Ureter (tissue), 1 donor: ENCODE measurements at places on chromosomes 3 and 15.

GRCh38 chr3:189720736-189721417 lies 89.7 kb downstream of the TP63 start:
- DNase-seq, result no peak

DNA sequence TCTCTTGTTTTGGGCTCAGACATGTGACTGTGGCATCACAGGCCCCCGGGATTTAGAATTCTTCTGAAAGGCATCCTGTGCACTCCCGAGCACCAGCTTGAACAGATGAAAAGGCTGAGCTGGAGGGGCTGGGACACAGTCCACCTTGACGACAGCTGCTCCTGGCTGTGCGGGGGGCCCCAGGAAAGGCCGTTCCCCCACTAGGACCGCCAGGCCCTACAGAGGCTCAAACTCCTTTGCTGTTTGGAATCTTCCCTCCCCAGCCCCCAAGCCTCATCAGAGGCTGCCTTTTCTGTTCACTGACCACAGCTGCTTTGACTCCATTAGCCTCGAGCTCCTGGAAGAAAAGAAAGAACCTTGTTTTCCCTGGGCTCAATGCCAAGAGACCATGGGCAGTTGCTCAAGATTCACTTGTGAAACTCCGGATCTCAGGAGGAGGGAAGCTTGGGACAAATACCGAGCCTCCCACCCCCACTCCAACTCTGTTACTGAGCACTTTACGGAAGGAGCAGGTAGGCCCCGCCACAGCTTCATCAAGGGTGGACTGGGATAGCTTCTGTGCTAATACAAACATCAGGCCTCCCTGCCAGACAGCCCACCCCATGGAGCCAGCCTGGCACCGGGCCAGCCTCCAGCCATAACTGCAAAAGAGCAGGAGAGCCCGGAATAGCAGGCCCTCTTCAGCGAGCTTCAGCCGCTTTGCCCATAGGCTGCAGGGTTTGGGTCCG lies 15.7 kb downstream of the CIDEC start:
- peak; percentile 75 for DNase-seq

DNA sequence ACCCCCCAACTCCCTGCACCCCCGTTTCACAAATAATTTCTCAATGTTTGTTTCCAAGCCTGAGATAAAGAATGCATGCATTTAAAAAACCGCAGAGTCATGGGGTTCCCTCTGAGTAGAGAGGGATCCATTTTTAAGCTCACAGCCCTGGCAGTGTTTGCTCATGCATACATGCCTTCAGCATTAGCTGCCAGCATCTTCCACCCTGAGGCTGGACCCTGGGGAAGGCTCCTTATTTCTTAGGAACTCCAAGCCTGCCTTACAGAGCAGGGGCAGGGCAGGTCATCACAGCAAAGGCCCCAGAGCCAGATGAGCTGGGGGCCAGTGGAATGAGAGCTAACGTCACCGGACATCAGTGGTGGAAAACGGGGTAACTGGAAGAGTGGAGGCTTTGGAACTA lies 31.3 kb downstream of the TLE3 start:
- DNase-seq, result no peak

DNA sequence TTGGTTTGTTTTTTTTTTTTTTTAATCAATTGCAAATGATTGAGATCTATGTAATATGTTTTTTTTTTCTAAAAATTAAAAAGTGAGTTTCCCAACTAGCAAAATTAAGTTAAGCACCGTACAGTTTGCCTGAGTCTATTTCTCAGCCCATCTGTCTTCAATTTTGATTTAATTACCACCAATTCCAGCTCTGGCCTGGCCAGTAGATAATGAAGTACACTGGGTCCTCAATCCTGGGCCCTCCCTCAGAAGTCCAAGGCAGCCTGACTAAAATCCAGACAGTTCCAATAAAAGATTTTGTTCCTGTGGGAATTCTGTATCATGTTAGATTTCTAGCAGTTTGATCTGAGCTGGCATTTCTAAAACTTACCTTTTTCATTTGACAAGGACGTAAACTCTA lies 887.2 kb downstream of the NAALADL2 start:
- DNase-seq, result no peak

DNA sequence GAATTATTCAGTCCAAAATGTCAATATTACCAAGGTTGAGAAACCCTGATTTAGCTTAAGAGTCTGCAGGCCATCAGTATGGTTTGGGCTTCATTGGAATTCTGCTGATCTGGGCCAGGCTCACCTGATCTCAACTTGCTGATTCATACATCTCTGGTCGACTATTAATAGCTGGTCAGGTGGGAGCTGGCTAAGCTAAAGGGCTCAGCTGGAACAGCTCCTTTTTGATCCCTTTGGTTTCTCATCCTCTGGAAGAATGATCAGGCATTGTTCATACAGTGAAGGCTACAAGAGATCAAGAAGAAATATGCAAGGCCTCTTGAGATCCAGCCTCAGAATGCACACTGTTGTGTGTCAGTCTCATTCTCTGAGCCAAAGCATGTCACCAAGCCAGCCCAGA lies 123.3 kb upstream of the MME start:
- no peak for DNase-seq

GRCh38 chr3:69735893-69736292 lies 3.4 kb upstream of the MITF start:
- no peak for DNase-seq
